ENCODE measurements at places on chromosomes 7 and 10.

DNA sequence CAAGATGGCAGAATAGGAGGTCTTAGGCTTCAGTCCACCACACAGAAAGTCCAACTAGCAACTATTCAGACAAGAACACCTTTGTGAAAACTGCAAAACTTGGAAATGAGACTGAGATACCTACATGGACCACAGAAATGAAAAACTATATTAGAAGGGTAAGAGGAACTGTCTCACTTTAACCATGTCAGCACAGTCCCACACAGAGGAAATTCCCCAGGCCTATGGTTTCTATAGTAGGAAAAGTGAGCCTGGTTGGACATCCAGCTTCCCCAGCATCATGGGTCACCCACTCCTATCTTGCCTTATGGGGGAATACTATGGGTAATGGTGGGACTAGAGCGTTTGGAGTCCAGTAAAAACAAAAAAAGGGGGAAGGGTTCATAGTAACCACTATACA is 38.8 kb upstream of the CDK6 start:
- no peak for DNase-seq

GRCh38 chr10:49645871-49646870 is 32.3 kb downstream of the CHAT start:
- DNase-seq = peak; percentile 22

- DNase-seq = no peak
Measured at GRCh38 chr7:118109607-118110006, 74.4 kb upstream of the LSM8 start.

DNA sequence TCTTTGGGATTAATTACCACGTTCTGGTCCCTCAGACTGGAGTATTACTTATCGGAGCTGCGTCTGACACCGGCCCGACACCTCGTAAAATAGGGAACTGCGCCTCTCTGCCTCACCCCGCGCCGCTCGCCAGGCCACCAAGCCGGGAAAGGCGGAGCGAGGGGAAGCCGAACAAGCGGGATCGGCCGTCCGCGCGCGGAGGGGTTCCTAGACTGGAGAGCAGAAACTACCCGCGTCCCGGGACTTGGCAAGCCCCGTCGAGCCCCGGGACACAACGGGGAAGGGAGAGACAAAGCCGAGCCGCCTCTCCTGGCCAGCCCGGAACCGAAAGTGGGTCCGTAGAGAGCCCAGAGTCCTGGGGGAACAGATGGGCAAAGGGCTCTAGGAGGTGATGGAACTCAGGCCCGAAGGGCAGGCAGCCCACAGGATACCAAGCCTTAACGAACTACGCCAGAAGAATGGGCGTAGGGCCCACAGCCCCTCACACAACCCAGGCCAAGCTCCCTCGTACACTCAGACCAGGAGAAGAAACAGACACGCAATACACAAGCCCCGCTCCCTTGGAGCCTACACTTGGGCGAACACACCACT is 6.5 kb downstream of the LBX1 start:
- DNase-seq = no peak

DNA sequence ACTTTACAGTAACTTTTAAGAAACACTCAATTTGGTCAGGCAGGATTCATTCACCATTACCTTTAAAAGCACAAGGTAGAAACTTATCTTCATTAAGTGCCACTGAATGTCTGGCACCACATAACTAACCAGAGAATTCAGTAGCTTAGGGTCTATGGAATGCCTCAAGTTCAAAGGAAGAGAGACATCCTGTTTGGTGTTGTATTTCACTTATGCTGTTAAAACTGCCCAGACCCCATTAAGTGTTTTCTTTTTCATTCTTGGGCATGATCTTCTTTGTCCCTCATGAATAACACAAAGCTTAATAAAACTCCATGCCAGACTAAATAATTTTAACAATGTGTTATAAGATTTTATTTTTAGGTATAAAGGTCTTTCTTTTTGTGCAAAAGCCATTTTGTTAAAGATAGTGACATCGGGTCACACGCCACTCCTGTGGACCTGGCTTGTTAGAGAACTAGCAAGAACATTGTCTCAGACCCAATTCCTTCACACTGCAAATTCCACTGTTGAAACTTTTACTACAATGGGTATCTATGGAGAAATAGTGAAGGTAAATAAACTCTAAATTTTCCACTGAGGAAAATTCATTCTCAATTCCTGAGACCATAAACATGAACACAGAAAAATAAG is 221.0 kb downstream of the TWIST1 start:
- DNase-seq = peak; percentile 47

GRCh38 chr10:34273340-34273739 is 541.8 kb downstream of the PARD3 start:
- DNase-seq = no peak

DNA sequence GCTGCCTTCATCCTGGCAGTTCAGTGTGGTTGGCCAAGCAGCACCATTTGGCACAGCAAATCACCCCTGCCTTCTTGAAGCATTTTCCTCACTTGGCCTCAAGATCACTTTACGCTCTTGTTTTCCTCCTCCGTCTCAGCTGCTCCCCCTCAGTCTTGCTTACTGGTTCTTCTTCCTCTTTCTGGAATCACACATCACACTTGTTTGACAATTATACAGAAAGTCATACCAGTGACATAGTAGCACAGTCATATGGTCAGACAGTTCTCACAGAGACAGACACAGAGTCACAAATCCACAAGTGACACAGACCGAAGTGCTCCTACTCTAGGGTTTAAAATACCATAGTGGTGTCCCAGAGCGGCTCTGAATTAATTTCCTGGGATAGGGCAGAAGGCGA is 43.8 kb upstream of the ARL4A start:
- no peak for DNase-seq

- DNase-seq = no peak
Measured at GRCh38 chr7:143316492-143316891, 581 bp downstream of the CLCN1 start.

- no peak for DNase-seq
Measured at GRCh38 chr7:23205909-23206767, 24.3 kb downstream of the NUP42 start.

DNA sequence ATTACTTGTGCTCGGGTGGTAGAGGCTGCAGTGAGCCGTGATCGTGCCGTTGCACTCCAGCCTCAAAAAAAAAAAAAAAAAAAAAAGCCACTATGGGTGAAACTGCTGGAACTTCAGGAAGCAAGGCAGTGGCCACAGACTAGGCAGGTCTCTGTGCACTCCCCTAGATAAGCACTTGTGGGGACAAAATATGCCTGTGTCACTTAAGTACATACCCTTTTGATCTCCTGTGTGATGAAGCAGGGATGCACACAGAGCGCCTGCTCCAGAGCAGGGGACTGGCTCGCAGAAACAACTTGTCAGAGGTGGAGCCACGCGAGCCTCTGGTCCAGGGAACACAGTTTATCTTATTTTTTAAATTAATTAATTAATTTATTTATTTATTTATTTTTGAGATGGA is 42.9 kb upstream of the PSAP start:
- DNase-seq = no peak

- peak; percentile 66 for DNase-seq
Measured at GRCh38 chr7:6228361-6229229, 43.8 kb downstream of the CYTH3 start.

GRCh38 chr7:28423918-28424514 is 11.7 kb downstream of the CREB5 start:
- DNase-seq = no peak

DNA sequence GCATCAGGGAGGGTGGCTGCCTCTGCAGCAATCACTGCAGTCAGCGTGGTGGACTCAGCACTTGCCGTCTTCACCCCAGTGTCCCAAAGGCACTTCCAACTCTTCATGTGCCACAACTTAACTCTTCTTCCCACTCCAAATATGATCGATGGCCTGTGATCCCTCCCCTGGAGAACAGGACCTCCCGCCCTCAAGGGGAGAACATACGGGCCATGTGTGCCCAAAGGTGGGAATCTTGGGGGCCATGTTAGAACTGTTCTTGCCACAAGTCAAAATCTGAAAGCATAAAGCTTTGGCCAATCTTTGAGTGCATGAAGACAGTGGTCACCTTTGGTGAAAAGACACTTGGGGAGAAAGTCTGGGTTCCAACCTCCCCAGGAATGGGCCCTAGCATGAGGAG is 368.5 kb upstream of the MGMT start:
- no peak for DNase-seq

GRCh38 chr7:150363370-150363769 is 5.3 kb upstream of the REPIN1 start:
- no peak for DNase-seq

DNA sequence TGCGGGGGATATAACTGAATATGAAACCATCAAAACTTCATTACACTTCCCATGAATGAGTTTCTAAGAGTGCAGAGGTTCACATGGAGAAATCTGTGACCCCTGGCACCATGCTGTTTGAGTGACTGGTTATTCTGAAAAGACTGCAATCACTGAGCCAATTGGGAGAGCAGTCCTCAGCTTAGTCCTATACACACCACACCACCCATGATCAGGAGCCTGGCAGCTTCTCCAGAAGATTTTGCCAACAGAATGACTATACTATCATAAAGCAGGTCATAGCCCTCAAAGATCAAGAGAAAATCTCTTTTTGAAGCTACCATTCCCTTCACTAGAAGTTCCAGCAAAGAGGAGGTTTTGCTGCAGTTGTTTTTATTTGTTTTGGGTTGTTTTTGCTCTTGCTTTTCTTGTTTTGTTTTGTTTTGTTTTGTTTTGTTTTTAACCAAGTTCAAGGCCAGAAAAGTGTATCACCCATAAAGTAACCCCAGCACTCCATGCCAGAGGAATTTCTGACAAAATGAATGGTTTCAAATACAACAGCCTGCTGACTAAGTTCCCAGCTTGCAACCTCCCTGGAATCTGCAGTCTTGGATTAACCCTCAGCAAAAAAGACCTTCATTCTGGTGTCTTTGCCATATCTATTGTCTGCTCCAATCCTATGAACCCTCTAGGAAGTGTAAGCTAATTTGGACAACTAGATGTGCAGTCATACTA is 19.7 kb upstream of the HGF start:
- no peak for DNase-seq

DNA sequence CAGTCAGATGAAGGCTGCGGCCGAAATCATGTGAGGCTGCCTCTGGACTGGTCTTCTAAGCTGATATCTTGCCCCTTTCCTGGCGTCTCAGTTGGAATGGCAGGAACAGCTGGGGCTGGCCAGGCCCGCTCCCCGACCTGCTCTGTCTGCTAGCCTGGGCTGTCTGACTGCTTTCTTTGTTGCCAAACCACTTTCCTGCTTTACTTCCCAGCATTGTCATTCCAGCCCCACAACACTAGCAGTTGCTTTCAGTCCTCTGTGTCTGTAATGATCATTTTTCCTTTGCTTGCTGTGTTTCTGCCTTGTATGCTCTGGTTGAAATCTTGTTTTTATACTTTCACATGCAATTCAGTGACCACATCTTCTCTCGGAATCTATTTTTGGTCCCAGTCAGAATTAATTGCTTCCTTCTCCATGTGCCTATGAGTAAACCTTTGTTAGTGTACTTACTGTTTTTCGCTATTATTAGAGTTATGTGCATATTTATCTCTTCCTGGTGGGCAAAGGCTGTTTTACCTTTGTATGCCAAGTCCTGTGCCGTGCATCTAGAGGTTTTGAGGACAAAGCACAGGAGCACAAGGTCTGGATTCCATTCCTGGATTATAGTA is 21.6 kb downstream of the PRPF18 start:
- DNase-seq = no peak

- no peak for DNase-seq
Measured at GRCh38 chr10:93695740-93696139, 6.7 kb downstream of the FRA10AC1 start.

DNA sequence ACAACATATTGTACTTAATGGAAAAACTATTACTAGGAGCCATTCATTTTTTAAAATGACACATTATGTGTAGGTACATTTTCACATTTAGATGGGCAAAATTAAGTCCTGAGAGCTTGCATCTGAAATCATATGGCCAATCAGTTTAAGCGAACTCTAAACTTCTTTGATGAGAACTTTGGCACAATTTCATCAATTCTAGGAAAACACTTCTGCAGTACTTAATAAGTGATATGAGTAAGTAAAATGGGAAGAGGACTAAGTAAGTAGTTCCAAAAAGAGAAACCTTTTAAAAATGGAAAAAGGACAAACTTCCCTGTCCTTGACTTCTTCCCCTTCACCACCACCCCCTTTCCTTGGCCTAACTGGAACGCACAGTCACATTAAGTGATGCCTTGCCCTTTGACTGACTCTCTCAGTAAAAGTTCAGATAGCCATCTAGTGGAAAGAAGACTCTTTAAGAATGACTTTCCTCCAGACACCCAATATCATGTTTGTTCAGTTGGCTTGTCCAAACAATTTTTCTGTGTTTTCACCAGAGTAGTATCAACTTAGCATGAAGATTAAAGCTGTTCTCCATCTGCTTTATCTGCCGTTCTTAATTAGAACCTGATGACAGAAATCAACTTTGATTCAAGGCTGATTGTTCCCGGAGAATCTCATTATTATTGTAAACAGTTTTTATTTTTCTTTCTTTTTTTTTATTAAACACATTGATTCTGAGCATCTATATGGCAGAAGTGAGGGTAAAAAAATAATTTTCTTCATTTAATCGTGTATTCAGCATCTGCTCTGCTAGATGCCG is 45.1 kb downstream of the CNNM2 start:
- no peak for DNase-seq
